ENCODE measurements at places on chromosomes 7 and 10.

DNA sequence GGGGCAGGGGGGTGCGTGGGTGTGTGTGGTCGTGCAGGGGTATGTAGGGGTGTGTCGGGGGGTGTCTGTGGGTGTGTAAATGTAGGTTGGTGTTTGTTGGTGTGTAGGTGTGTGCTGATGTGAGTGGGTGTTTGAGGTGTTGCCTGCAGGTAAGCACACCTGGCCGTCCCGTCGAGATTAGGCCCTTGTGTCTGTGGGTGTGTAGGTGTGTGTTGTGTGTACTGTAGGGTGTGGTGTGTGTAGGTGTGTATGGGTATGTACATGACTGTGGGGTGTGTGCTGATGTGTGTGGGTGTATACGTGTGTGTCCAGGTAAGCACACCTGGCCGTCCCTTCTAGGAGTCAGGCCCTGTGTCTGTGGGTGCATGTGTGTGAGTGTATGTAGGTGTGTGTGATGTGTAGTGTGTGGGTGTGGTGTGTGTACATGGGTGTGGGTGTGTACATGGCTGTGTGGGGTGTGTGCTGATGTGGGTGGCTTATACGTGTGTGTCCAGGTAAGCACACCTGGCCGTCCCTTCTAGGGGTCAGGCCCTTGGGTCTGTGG, 15.8 kb downstream of the FAM20C start:
- no peak for DNase-seq

- no peak for DNase-seq
These were observed 23.6 kb downstream of the CEP41 start for GRCh38 chr7:130417213-130417612.

DNA sequence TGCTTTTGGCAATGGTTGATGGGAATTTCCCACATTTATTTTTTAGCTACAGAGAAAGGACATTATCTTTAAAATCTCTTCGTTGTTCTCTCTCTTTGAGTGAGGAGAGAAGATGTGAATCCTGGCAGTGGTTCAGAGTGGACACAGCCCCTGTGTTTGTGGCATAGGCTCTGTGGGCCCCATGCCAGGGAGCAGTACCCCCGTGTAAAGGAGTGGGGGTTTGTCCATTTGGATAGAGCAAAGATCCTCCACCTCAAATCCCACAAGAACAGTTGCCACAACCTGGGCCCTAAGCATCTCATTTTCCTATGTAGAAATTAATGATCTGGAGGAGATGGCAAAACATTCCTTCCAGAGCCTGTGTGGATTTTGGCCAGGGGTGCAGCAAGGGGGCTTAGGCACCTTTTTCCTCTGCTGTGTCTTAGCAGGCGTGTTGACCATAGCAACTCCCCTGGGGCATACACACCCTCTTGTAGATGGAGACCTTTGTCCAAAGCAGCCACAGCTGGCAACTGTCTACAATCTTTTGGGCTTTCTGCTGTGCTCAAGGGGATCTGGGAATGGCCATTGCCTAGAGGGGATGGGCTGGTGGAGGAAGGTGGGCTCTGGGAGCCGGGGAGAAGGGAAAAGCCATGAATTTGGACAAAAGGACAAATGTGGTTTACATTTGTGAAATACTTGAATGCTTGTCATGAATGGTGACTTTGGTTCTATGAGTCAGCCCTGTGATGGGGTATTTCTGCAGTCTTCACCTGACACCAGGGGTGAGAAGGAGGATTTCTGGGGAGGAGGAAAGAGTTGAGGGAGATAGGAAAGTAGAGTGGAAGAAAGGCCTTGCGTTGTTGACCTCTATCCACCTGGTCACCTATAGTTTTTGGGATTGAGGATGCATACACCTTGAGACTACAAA, 92.0 kb downstream of the TCF7L2 start:
- DNase-seq = no peak

DNA sequence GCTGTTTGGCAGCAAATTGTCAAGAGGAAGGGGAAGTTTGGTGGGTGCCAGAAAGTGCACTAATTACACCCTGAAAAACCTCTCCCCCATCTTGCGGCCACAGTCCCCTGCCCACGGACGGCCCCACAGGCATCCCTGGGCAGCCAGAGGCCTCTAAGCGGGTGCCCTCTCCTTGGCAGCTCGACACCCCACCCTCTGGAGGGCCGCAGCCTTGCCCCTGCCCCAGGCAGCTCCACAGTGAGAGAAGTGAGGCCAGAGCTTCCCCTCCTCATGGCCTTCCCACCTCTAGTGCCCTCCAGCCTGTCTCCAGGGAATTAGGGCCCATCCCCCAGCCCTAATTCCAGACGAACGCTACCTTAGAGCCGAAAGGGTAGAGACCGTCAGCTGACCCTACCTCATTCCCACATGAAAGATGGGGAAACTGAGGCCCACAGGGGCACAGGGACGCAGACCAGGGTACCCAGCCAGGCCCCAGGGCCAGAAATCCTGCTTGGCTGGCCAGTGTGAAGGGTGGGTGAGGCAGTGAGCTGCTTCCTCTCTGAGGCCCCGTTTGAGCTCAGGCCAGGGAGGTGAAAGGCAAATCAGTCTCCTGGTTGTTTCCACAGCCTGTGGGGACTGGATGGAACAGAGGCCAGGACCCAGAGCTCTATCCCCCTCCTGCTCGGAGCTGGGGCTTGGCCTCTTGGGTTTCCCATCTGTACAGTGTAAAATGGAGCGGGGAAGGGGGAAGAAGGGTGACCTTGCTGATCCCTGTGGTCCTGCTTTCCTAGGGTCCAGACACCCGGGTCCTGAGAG, 10.0 kb downstream of the ZCCHC24 start:
- DNase-seq = no peak

DNA sequence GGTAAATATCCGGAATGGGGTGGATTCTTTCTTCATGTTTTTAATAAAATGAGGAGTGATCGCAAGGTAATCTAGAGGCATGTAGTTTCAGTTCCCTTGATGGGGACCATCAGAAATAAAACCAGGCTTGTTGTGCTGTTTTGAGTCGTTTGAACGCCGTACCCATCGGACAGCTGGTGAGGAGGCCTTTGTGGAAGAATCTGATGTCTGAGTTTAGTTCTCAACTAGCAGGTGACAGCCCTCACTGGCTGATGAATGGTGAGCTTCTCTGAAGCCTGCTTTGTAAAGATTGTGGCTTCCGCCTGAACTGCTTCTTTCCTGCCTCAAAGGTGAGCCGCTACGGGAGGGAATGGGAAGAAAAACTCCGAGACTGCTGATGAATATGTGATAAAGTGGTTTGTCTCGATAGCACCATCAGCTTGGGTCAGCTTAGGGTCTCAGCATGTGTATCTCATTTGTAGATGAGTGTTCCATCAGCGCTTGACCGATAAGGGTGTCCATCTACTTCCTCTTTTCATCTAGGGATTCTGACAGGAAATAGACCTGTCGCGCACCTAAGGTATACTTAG, 977 bp downstream of the TMEM248 start:
- no peak for DNase-seq

GRCh38 chr7:31788883-31789680, 102.1 kb downstream of the PPP1R17 start:
- DNase-seq = no peak

GRCh38 chr10:1048349-1048731, 579 bp downstream of the IDI1 start:
- no peak for DNase-seq

- DNase-seq = no peak
These were observed 147.1 kb downstream of the RGS10 start for GRCh38 chr10:119395280-119396007.

- DNase-seq = no peak
These were observed 56.2 kb downstream of the PLCE1 start for GRCh38 chr10:94049911-94050310.

GRCh38 chr7:2018569-2019460, 213.9 kb downstream of the MAD1L1 start:
- DNase-seq = no peak

GRCh38 chr7:102236592-102237287, 49.9 kb upstream of the SH2B2 start:
- no peak for DNase-seq

DNA sequence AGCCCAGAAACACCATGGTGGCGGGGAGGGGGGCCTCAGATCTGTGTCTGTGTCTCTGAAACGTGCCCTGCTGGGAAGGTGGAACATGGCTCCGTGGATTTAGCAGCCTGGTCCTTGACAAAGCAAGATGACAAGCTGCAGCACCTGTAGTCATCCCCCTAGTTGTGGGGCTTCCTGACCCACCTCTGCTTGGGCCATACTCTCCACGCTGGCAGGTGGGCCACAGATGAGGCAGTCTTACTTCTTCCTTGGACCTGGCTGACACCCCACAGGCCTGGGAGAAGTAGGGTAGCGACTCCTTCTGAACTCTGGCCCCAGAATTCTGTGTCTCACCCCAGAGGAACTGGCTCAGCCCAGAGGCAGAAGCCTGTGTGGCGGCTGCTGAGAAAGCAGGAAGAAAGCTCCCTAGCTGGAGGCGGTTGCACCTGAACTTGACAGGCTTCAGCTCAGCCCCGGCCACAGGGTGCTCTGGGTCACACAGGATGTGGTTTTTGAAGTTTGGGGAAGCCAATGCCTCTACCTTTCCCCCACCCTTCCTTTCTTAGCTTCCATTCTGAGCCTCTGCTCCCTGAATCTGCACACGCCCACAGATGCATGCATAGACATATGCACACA, 113.9 kb downstream of the ABLIM1 start:
- DNase-seq = no peak

DNA sequence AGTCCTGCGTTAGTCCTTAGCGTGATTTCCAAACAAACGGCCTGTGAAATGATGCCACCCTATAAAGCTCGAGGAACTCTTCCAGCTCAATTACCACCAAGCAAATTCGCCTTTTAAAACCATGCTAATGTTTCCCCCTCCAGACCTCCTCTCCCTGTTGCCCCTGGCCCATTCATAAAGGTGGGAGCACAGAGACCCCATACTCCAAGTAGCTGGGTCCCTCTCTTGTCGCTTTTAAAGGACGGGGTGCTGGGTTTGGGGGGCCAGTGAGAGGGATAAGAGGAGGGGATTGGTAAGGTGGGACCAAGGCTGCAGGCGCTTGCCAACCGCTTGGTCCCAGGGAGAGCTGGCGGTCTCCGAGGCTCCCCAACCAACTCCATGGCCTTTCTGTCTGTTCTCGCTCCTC, 1.2 kb downstream of the HMX2 start:
- no peak for DNase-seq

- no peak for DNase-seq
These were observed 441.1 kb downstream of the RPS24 start for GRCh38 chr10:78474743-78475142.

- no peak for DNase-seq
These were observed 204.1 kb downstream of the PHTF2 start for GRCh38 chr7:78002715-78003114.

DNA sequence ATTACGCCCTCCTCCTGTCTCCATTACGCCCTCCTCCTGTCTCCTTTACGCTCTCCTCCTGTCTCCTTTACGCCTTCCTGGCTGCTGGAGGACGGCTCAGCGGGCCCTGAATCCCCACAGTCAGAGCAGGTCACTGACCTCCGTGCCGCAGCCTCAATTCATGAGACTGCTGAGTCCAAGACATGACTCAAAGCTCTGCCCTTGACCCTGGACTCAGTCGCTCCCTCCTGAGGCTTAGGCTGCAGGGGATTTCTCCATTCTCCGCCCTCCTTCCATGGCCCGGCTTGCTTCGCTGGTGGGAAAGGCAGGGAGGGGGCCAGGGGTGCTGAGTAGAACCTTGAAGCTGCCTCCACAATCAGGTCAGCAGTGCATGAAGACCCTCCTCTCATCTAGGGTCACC, 21.0 kb upstream of the FOXL3 start:
- no peak for DNase-seq

DNA sequence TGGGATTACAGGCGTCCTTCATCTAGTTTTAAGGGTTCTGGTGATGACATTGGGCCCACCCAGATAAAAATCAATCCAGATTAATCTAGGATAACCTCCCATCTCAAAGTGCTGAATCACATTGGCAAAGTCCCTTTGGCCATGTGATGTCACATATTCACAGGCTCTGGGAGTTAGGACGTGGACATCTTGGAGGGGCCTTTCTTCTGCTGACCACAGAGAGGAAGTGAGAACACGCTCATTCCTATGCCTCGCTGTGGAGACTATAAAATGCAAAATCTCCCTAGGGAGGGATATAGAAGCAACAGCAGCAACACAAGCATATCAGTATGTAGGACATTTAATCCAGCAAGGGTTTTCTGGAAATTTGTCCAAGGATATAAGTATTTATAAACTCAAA, 266.0 kb upstream of the PITRM1 start:
- DNase-seq = no peak

DNA sequence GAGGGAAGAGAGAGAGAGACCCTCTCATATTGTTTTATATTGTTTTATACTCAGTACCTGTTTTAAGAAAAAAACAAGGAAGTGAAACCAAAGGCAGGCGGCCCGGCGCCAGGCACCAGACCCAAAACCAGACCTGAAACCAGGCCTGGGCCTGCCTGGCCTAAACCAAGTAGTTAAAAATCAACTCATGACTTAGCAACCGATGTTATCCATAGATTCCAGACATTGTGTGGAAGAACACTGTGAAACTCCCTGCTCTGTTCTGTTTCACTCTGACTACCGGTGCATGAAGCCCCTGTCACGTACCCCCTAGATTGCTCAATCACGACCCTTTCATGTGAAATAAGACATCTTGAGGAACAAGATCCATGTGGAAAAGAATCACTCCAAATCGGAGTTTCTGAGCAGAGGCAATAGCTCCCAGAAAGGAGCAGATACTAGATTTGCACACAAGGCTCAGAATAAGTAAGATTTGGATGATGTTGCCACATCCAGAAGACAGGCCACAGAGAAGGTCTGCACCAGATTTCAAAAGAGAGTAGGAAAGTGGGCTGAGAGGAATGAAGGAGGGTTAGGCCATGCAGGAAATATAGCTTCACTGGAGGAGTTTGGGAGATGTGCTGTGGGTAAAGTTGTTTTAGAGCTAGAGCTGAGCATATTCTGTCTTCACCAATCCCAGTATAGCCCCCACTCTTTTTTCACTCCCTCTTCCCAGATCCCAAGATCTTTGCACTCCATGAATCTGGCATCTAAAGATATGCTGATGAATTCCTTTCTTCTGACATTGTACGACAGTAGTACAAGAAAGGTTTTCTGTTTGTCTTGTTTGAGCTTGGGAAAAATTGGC, 8.8 kb upstream of the ZNF248 start:
- no peak for DNase-seq

DNA sequence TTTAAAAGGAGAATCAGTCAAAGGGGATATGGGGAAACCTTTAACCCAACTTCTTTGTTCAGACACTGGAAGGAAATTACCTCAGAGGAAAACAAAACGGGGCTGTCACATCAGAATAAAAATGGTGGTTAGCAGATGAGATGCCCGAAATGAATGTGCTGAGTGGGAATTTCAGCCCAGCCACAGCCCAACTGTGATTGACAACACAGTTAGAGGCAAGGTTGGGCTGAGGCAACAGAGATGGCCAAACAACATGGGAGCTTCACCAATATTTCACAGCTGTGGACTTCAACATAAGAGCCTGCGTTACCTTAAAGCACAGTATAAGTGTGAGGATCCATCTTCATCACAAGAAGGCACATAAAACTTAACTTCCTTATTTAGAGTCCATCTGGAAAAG, 133.5 kb upstream of the PTPRZ1 start:
- no peak for DNase-seq
